ENCODE measurements at places on chromosomes 6 and 20.

DNA sequence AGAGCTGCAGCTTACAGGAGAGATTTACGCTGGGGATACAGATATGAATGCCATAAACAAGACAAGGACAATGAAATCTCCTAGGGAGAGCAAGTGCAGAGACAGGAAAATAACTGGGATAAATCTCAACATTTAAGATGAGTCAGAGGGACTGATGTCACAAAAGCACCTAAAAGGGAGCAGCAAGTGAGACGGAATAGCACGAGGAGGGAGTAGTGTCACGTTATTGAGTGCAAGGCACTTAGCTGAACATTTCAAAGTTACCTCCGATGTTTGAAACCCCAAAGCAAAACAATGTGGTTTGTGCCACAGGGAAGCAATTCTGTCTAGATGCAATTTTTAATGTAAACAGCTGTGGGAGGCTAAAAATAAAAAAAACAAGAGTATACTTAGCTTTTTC lies 1131.7 kb upstream of the EYS start:
- no peak for DNase-seq

DNA sequence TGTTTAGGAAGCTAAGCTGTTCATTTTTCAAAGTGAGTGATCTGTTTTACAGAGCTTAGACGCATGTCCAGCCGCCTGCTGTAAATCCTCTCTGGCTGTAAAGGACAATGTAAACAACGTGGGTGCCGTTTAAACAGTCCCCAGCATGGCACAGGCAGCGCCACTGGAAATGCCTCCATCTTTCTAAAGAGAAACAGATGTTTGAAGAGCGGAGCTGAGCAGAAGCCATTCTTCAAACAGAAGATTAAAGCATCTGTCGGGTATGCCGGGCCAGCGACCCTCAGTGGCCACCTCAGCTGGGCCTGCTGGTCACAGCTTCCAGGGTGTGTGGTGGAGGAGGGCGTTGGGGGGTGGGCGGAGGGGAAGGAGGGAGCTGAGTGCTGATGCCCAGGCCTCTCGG lies 138.6 kb downstream of the ERMARD start:
- no peak for DNase-seq

DNA sequence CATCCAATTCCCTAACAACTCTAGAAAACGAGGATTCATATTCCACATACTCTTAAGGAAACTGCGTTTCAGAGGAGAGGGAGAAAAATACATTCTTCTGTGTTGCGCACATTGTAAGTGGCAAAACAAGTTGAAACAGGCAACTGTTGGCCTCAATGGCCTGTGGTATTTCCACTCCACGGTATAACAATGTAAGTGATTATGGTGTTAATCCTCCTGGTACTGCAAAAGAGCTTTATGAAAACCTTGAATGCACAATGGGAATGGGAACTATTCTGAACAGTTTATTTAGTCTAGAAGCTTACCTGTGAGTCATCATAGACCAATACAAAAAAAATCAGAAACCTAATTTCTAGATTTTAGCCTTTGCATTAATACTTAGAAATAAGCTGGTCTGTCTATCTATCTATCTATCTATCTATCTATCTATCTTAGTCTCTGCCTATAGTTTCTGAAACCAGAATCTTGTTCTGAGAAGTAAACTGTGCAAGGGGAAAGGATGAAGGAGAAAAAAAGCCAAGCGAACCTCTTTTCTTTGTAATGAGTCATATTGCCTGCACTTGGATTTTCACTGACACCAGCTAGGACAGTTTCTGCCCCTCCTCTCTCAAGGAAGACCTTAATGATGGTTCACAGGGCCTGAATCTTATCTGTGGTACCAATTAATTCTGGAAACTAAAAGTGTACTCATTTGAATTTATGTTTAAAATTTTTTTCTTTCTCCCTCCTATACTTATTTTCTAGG lies 101.5 kb downstream of the RNF144B start:
- DNase-seq, result no peak

GRCh38 chr6:129731428-129731827 lies 21.5 kb upstream of the ARHGAP18 start:
- no peak for DNase-seq
